ENCODE measurements at places on chromosomes 4 and X. TPM values are rescaled to one million over a fixed set of nuclear protein-coding genes. Genes with fewer than 3 reads are reported as not detected.

Gene CFAP99
- total RNA-seq, result 2.6 TPM

Gene FGFRL1
- 31.2 TPM for total RNA-seq

Gene ZFYVE28
- 12.4 TPM for total RNA-seq

Gene PAGE2B
- total RNA-seq, result not detected

Gene DUSP21
- not detected for total RNA-seq

Gene KCND1
- 2.3 TPM for total RNA-seq

Gene HPF1
- total RNA-seq, result 20.3 TPM

Gene CPLX1
- 3.1 TPM for total RNA-seq

Gene HEPH
- total RNA-seq, result 34.6 TPM

GRCh38 chr4:147940171-147940570, 208.3 kb downstream of the ARHGAP10 start:
- DNase-seq, result no peak
- H3K27ac ChIP-seq, result no peak overlapping the region
- no peaks in the 10 kb centered on the region for H3K27me3 ChIP-seq
- H3K4me3 ChIP-seq, result no peak overlapping the region
- H3K36me3 ChIP-seq, result peaks cover 7% of the 10 kb centered on the region
- no peaks in the 10 kb centered on the region for H3K4me1 ChIP-seq

DNA sequence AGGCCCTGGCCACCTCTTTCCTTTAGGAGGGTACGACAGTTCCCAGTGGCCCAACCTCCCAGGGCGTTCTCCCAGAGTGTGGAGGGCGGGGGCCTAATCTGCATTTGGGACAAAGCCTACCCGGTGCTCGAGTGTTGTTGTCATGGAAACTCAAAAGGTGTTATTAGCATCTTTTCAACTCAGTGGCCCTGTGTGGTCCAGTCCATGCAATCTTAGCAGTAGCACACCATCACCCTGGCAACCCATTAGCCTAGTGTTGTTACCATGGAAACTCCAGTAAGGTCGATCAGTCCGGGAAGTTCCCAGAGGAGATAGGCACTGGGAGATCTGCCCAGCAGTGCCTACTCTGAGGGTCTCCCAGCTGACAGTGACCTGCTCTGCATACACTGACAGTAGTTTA, 20.2 kb downstream of the APLN start:
- H3K4me3 ChIP-seq, result no peak overlapping the region
- no peaks in the 10 kb centered on the region for H3K4me1 ChIP-seq
- H3K36me3 ChIP-seq, result no peaks in the 10 kb centered on the region
- no peak overlapping the region for H3K27ac ChIP-seq
- H3K27me3 ChIP-seq, result no peaks in the 10 kb centered on the region
- no peak for DNase-seq

- peak overlapping the region; percentile 95 for H3K4me3 ChIP-seq
- H3K4me1 ChIP-seq, result peaks cover 16% of the 10 kb centered on the region
- H3K27ac ChIP-seq, result peak overlapping the region; percentile 96
- no peaks in the 10 kb centered on the region for H3K27me3 ChIP-seq
- no peaks in the 10 kb centered on the region for H3K36me3 ChIP-seq
- DNase-seq, result no peak
Measured at GRCh38 chr4:930827-931193, 1.3 kb downstream of the GAK start.

- H3K4me1 ChIP-seq, result no peaks in the 10 kb centered on the region
- no peaks in the 10 kb centered on the region for H3K36me3 ChIP-seq
- H3K27me3 ChIP-seq, result no peaks in the 10 kb centered on the region
- H3K4me3 ChIP-seq, result no peak overlapping the region
- H3K27ac ChIP-seq, result no peak overlapping the region
Measured at GRCh38 chrX:155747520-155747919, 133.6 kb upstream of the VAMP7 start.

GRCh38 chr4:336099-336892, 1.3 kb upstream of the ZNF141 start:
- DNase-seq, result peak; percentile 32
- H3K4me1 ChIP-seq, result peaks cover 22% of the 10 kb centered on the region
- H3K36me3 ChIP-seq, result peaks cover 4% of the 10 kb centered on the region
- H3K4me3 ChIP-seq, result peak overlapping the region; percentile 92
- H3K27me3 ChIP-seq, result no peaks in the 10 kb centered on the region

- DNase-seq, result no peak
- no peaks in the 10 kb centered on the region for H3K27me3 ChIP-seq
- no peaks in the 10 kb centered on the region for H3K36me3 ChIP-seq
- H3K4me3 ChIP-seq, result no peak overlapping the region
- no peak overlapping the region for H3K27ac ChIP-seq
Measured at GRCh38 chr4:102593147-102593546, 92.0 kb downstream of the NFKB1 start.

GRCh38 chrX:9135901-9136510, 102.1 kb upstream of the FAM9B start:
- H3K36me3 ChIP-seq, result no peaks in the 10 kb centered on the region
- H3K27me3 ChIP-seq, result no peaks in the 10 kb centered on the region

GRCh38 chrX:135194684-135195083, 23.5 kb upstream of the CT55 start:
- no peak overlapping the region for H3K27ac ChIP-seq
- no peaks in the 10 kb centered on the region for H3K27me3 ChIP-seq
- no peak overlapping the region for H3K4me3 ChIP-seq
- H3K36me3 ChIP-seq, result no peaks in the 10 kb centered on the region
- no peak for DNase-seq

GRCh38 chr4:189117426-189117825, 823.2 kb upstream of the FRG1 start:
- no peaks in the 10 kb centered on the region for H3K4me1 ChIP-seq
- no peak for DNase-seq
- no peaks in the 10 kb centered on the region for H3K27me3 ChIP-seq
- no peak overlapping the region for H3K27ac ChIP-seq
- no peak overlapping the region for H3K4me3 ChIP-seq

DNA sequence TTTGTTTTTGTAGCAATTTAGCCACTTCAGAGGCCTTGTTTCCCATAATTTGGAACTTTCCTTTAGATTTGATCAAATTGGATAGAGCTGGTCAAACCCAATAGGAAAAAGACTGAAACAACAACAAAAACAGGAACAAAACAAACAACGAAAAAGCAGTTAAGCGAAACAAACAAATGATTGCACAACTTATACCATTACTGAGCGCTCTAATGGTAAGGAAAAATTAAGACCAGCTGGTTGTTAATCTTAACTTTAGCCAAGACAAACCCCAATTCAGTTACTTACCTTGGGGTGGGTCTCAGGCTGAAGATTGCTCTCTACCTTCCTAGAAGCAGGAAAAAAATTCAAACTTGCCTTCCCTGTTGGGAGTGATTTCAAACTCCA, 38.3 kb downstream of the SPCS3 start:
- no peak overlapping the region for H3K4me3 ChIP-seq
- no peak overlapping the region for H3K27ac ChIP-seq
- H3K36me3 ChIP-seq, result no peaks in the 10 kb centered on the region
- no peaks in the 10 kb centered on the region for H3K27me3 ChIP-seq
- no peaks in the 10 kb centered on the region for H3K4me1 ChIP-seq

- H3K36me3 ChIP-seq, result no peaks in the 10 kb centered on the region
- H3K27me3 ChIP-seq, result peaks cover 3% of the 10 kb centered on the region
- no peak overlapping the region for H3K27ac ChIP-seq
- no peak overlapping the region for H3K4me3 ChIP-seq
Measured at GRCh38 chrX:13215729-13216128, 104.1 kb downstream of the ATXN3L start.

GRCh38 chr4:168857546-168858314, 152.3 kb downstream of the CBR4 start:
- no peak overlapping the region for H3K27ac ChIP-seq
- H3K36me3 ChIP-seq, result no peaks in the 10 kb centered on the region
- no peaks in the 10 kb centered on the region for H3K27me3 ChIP-seq
- peaks cover 16% of the 10 kb centered on the region for H3K4me1 ChIP-seq
- DNase-seq, result no peak

DNA sequence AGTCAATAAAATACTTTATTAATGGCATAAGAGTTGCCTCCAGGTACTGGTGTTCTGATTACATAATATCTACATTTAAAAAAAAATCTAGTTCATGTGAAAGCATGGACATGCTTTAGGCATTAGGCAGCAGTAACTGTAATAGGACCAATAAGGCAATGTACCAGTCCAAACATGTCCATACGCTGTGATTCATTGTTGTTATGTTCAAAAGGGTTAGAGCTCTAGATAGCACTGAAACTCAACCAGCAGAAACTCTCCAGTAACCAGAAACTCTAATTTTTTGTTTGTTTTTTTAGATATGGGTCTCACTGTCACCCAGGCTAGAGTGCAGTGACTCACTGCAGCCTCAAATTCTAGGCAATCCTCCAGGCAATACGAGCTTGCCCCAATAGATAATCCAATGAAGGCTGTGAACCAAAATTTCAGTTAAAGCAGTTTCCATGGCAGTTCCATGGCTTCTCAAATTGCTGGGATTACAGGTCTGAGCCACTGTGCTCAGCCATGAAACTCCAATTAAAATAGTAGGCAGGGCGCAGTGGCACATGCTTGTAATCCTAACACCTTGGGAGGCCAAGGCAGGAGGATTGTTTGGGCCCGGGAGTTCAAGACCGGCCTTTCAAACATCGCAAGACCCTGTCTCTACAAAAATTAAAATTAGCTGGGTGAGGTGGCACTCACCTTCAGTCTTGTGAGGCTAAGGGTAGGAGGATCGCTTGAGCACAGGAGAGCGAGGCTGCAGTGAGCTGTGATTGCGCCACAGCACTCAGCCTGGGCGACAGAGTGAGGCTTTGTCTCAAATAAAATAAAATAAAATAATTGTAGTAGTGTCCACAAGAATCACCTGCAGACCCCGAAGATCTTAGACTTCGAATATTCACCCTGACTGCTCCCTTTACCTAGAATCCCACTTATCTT, 36.3 kb downstream of the MGARP start:
- no peak for DNase-seq
- peak overlapping the region; percentile 18 for H3K27ac ChIP-seq
- H3K4me1 ChIP-seq, result no peaks in the 10 kb centered on the region
- no peaks in the 10 kb centered on the region for H3K36me3 ChIP-seq
- H3K4me3 ChIP-seq, result no peak overlapping the region

DNA sequence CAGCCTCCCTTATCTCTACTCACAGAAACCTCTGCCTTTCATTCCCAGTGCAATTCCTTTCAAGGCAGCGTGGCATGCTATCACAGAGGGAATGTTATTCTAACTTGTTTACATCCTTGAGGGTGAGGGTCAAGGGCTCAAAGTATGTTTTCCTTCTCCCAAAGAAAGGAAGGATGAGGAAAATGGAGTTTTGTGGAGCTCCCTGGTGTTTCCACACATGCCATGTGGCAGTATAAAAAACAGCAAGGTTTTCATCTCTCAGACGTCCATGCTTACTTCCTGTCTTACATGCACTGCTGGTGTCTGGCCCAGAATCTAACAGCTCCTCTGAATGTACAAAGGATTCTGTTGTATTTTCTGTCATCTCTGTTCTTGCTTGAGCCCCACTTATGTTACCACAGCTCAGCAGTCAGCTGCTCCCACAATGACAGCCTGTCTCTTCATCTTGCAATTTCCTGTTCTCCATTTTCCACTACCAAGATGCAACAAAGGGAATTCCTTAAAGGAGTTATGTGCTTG, 128.0 kb downstream of the SNCA start:
- no peaks in the 10 kb centered on the region for H3K27me3 ChIP-seq
- no peak for DNase-seq
- no peaks in the 10 kb centered on the region for H3K4me1 ChIP-seq
- no peak overlapping the region for H3K4me3 ChIP-seq

GRCh38 chr4:98586962-98587354, 71.5 kb downstream of the TSPAN5 start:
- no peaks in the 10 kb centered on the region for H3K36me3 ChIP-seq
- H3K27ac ChIP-seq, result no peak overlapping the region
- no peak overlapping the region for H3K4me3 ChIP-seq
- H3K4me1 ChIP-seq, result no peaks in the 10 kb centered on the region
- H3K27me3 ChIP-seq, result no peaks in the 10 kb centered on the region
- no peak for DNase-seq

DNA sequence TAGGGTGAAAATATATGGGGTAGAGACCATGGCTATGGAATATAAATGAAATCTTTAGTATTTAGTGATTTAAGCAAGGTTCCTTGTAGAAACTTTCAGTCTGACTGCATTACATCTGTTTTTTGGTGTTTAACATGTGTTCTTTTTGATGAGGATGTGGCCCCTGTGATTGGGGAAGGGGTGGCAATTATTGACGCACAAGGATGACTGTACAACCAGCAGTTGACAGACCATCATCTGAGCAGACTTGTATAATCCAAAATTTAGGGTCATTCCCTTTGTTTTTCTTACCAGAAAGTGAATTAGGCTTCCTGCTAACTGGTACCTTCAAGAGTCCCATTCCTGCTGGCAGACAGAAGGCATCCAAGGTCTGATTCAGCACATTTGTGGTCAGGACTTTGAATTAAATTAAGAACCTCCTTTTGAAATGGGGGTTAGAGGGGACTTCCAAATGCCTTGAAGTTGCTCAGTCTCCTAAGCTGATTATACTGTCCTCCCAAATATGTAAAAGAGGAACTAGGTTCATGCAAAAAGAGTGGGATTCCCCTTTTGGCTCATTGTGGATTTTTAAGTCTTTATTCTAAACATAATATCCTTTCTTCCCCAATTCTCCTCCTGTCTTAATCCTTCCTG, 112.4 kb upstream of the CXCL13 start:
- H3K27ac ChIP-seq, result no peak overlapping the region
- DNase-seq, result no peak
- no peaks in the 10 kb centered on the region for H3K27me3 ChIP-seq
- no peaks in the 10 kb centered on the region for H3K36me3 ChIP-seq
- H3K4me3 ChIP-seq, result no peak overlapping the region

GRCh38 chrX:151570561-151570960, 7.1 kb downstream of the PASD1 start:
- H3K36me3 ChIP-seq, result no peaks in the 10 kb centered on the region
- H3K27ac ChIP-seq, result no peak overlapping the region

DNA sequence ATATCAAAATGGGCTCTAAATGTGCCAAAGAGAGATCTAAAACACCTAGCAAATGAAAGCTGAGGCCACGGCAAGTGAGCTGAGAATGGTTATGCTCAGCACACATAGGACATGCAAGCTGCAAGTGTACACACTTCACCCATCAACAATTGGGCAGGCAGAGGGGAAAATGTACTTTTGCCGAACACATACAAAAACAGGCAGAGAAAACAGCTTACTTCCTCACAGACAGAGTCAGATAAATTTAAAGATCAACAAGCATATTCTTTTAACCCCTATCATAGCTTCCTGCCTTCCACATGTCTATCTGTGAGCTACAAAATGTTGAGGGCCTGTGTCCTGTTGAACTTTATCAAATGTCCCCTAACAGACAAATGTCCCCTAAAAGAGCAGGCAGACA, 60.3 kb downstream of the SH3KBP1 start:
- H3K27me3 ChIP-seq, result no peaks in the 10 kb centered on the region
- no peaks in the 10 kb centered on the region for H3K36me3 ChIP-seq
- no peak overlapping the region for H3K4me3 ChIP-seq

- H3K4me3 ChIP-seq, result peak within 1 kb of the TSS; percentile 82
- H3K36me3 ChIP-seq, result no peaks in the 10 kb centered on the region
- no peaks in the 10 kb centered on the region for H3K27me3 ChIP-seq
- peak; percentile 100 for DNase-seq
- peak within 1 kb of the TSS; percentile 87 for H3K27ac ChIP-seq
- no peaks in the 10 kb centered on the region for H3K4me1 ChIP-seq
Measured at GRCh38 chr4:165327211-165328100, at the start of gene MSMO1. Gene MSMO1 (plus strand): TSS chr4:165327669. CDS start chr4:165333371, 5,702 bp downstream.

GRCh38 chr4:152009983-152010709, 249.3 kb upstream of the GATB start:
- peaks cover 12% of the 10 kb centered on the region for H3K27me3 ChIP-seq
- H3K36me3 ChIP-seq, result no peaks in the 10 kb centered on the region
- DNase-seq, result no peak
- H3K27ac ChIP-seq, result no peak overlapping the region
- no peak overlapping the region for H3K4me3 ChIP-seq
